Mesothelial cell of epicardium (in vitro differentiated cells): ENCODE measurements at places on chromosomes 1 and 21. TPM values are rescaled to one million over a fixed set of nuclear protein-coding genes. Genes with fewer than 3 reads are reported as not detected.

DNA sequence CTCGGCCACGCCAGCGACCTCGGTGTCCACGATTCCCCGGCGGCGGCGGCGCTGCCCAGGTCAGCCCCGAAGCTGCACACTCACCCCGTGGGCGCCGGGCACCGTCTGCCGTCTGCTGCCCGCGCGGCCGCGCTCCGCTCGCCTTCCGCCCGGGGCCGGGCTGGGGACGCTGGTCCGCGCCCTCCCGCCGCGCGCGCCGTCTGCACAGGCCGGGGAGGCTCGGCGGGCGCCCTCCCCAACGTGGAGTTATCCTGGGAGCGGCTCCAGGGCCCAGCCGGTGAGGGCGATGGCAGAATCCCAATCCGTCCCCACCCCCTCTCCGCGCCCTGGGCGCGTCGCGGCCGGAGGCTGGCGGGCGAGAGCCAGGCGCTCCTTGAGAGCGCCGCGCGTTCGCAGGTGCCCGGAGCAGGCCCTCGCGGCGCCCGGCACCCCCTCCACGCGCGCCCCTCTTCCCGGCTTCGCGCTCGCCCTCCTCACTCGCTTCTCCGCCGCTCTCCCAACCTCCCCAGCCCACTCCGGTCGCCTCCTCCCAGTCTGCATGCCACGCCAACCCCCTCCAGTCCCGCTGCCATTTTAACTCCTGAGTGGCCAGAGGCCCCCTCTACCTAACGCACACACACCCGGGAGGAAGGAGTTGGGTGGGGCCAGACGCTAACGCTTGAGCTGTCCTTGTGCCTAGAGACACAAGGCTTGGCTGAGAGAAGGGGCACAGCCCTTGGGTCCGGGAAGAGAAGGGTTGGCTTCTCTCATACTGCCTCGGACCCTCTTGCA is at the start of gene LRRN2:
Gene LRRN2 (minus strand): TSS at position 503 of the 771 bp plus-strand sequence. CDS start 65,746 bp downstream, outside the sequence.
- H3K27me3 ChIP-seq = peaks cover 81% of the 10 kb centered on the region
- peak within 1 kb of the TSS; percentile 77 for H3K4me3 ChIP-seq
- peaks cover 11% of the 10 kb centered on the region for H3K4me1 ChIP-seq

- no peaks in the 10 kb centered on the region for H3K36me3 ChIP-seq
- H3K4me1 ChIP-seq = peaks cover 18% of the 10 kb centered on the region
- no peak overlapping the region for H3K27ac ChIP-seq
- DNase-seq = no peak
- no peak overlapping the region for H3K4me3 ChIP-seq
Observed at GRCh38 chr1:50416150-50416527, 7.1 kb downstream of the DMRTA2 start.

GRCh38 chr1:44730741-44731512 is at the start of gene RNU5D-1:
Gene RNU5D-1 (minus strand): TSS chr1:44731170.
- no peaks in the 10 kb centered on the region for H3K36me3 ChIP-seq
- H3K4me3 ChIP-seq = peak within 1 kb of the TSS; percentile 56
- peaks cover 10% of the 10 kb centered on the region for H3K4me1 ChIP-seq
- DNase-seq = peak; percentile 83
- H3K27me3 ChIP-seq = no peaks in the 10 kb centered on the region
- peak within 1 kb of the TSS; percentile 100 for H3K27ac ChIP-seq

DNA sequence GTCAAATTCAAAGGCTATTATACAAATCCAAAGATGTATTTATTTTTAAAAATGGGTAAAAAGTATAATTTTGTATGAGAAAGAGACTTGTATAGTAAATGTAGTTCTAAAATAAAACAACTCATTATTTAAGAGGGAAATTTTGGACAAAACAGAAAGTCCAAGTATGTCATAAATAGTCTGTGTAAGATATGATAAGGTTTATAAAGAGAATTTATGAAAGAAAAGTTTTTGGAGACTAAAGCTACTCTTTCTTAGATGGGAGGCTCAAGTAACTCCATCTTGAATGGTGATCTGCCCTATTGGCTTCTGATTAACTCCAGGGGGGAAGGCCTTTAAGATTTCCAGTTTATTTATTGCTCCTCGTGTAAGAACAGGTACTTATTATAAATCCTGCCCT is 14.7 kb upstream of the OR2T27 start:
- no peaks in the 10 kb centered on the region for H3K27me3 ChIP-seq
- no peak overlapping the region for H3K27ac ChIP-seq
- DNase-seq = no peak
- H3K4me1 ChIP-seq = no peaks in the 10 kb centered on the region
- H3K36me3 ChIP-seq = no peaks in the 10 kb centered on the region

- H3K27ac ChIP-seq = peak overlapping the region; percentile 0
- H3K4me3 ChIP-seq = no peak overlapping the region
- DNase-seq = no peak
- H3K36me3 ChIP-seq = peaks cover 12% of the 10 kb centered on the region
- H3K27me3 ChIP-seq = no peaks in the 10 kb centered on the region
- H3K4me1 ChIP-seq = peaks cover 16% of the 10 kb centered on the region
Observed at GRCh38 chr21:36166705-36167104, 10.1 kb downstream of the DOP1B start.

GRCh38 chr1:227260433-227260832 is 57.9 kb downstream of the CDC42BPA start:
- no peaks in the 10 kb centered on the region for H3K4me1 ChIP-seq
- H3K4me3 ChIP-seq = no peak overlapping the region
- DNase-seq = no peak
- no peak overlapping the region for H3K27ac ChIP-seq
- H3K36me3 ChIP-seq = no peaks in the 10 kb centered on the region

GRCh38 chr21:26581818-26582217 is 8.7 kb upstream of the CYYR1 start:
- H3K27ac ChIP-seq = no peak overlapping the region
- no peak overlapping the region for H3K4me3 ChIP-seq
- H3K27me3 ChIP-seq = no peaks in the 10 kb centered on the region
- peaks cover 9% of the 10 kb centered on the region for H3K36me3 ChIP-seq

GRCh38 chr1:58585166-58585565 is 8.1 kb upstream of the TACSTD2 start:
- H3K4me3 ChIP-seq = no peak overlapping the region
- H3K36me3 ChIP-seq = no peaks in the 10 kb centered on the region
- H3K27me3 ChIP-seq = no peaks in the 10 kb centered on the region

DNA sequence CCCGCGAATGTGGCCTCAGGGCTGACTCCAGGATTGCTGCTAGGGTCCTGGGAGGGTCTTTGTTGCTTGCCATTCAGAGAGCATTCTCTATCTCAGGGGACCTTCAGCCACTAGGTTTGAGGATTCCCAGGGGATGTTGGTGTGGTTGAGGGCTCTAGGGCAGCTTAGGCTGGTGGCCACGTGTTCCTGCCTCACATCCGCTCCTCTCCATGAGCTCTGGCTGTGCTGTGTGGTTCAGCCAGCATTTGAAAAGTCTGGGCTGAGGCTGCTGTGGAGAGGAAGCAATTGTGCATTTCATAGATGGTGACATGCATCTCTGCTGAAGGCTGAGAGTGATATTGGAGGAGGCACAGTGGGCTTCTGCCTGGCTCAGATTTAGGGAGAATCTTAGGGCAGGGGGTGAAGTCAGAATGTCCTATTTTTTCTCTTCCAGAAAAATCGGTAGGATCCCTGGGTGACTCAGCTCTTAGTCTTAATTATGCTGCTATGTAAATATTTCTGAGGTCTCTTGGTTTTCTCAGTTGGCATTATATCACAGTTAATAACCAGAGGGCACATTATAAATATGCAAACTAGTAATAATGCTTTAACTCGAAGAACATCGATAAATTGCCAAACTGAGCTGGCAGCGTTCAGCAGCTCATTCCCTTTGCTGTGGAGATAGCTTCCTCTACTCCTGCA is 182.3 kb downstream of the CAMTA1 start:
- H3K36me3 ChIP-seq = no peaks in the 10 kb centered on the region
- peaks cover 19% of the 10 kb centered on the region for H3K4me1 ChIP-seq
- no peak for DNase-seq

- no peaks in the 10 kb centered on the region for H3K27me3 ChIP-seq
- peaks cover 28% of the 10 kb centered on the region for H3K4me1 ChIP-seq
- H3K36me3 ChIP-seq = peaks cover 22% of the 10 kb centered on the region
- no peak for DNase-seq
Observed at GRCh38 chr1:94817712-94818111, 2.4 kb upstream of the SLC44A3 start.

DNA sequence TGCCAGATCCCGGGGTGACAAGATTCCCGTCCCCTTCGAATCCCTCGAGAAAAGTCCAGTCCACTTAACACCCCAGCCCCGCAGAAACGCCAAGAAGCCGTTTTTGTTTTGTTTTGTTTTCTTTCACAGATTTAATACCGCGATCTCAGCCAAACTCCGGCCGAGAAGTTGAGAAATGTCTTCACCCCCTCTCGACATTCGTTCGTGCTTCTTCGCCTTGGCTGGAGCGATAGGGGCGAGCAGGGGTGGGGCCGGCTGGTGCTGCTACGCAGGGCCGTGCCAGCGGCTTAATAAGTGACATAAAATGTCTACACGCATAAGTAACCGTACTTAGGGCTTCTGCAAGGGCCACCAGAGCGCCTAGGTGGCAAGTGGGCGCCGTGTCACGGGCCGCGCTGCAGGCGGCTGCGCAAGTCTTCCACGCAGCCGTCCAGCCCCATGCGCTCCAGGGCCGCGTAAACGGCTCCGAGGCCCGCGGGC is 4.9 kb downstream of the TNFRSF25 start:
- peaks cover 14% of the 10 kb centered on the region for H3K4me1 ChIP-seq
- no peak overlapping the region for H3K27ac ChIP-seq
- DNase-seq = no peak
- no peaks in the 10 kb centered on the region for H3K27me3 ChIP-seq
- peaks cover 12% of the 10 kb centered on the region for H3K36me3 ChIP-seq

GRCh38 chr1:74161497-74161896 is 36.5 kb downstream of the LRRIQ3 start:
- H3K4me1 ChIP-seq = no peaks in the 10 kb centered on the region
- no peaks in the 10 kb centered on the region for H3K36me3 ChIP-seq
- no peak for DNase-seq

The AMY1B gene
- not detected in 3 replicates for total RNA-seq

The MYOG gene
- total RNA-seq = not detected in 3 replicates

The TMEM79 gene
- 5.7 to 6.9 TPM (median 6.1 TPM) in 3 replicates for total RNA-seq

The ALG14 gene
- 3.8 to 5.3 TPM (median 5.0 TPM) in 3 replicates for total RNA-seq

The NOC2L gene
- 69.3 to 73.1 TPM (median 69.8 TPM) in 3 replicates for total RNA-seq

The FCGR3B gene
- total RNA-seq = not detected in 3 replicates

The FNDC5 gene
- total RNA-seq = 162 to 165 TPM (median 164 TPM) in 3 replicates

The KRTAP7-1 gene
- total RNA-seq = not detected in 3 replicates
